ENCODE measurements at places on chromosomes 7 and 10.

GRCh38 chr7:79091011-79091410, 362.5 kb downstream of the MAGI2 start:
- DNase-seq, result no peak

GRCh38 chr10:130337696-130338635, 201.8 kb downstream of the GLRX3 start:
- DNase-seq, result no peak

GRCh38 chr7:84939888-84940287, 247.0 kb downstream of the SEMA3D start:
- no peak for DNase-seq

DNA sequence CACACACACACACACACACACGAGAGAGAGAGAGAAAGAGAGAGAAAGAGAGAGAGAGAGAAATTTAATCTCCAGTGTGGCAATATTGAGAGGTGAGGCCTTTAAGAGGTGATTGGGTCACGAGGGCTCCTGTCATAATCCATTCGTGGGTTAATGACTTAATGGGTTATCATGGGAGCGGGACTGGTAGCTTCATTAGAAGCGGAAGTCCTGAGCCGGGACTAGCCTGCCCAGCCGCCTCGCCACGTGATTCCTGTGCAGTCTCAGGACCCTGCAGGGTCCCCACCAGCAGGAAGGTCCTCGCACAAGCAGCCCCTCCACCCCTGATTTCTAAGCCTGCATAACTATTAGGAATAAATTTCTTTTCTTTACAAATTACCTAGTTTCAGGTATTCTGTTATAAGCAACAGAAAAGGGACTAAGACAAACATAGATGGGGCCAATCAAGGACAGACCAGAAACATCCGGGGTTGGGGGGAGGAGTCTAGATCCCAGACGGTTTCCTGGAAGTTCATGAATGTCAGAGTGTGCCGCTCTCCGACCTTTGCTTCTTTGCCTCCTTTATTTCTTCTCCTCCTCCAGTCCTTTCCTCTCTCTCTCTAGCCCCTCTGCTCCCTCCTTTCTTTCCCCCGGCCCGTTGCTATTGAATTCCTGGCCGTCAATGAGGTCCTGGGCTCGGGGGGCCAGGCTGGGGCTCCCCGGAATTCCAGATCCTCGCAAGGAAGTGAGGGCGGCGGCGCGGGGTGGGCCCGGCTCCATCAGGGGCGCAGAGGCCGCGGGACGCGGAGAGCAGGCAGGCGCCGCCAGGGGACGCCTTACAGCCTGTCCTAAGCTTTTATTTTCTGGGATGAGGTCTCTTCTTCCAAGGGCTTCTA, 146.8 kb downstream of the CYP26A1 start:
- no peak for DNase-seq
